Dorsolateral prefrontal cortex (tissue), 122 donors: ENCODE measurements at places on chromosomes 5 and 9. TPM values are rescaled to one million over a fixed set of nuclear protein-coding genes. Genes with fewer than 3 reads are reported as not detected.

The TMOD1 gene
- 33.5 TPM for total RNA-seq

DNA sequence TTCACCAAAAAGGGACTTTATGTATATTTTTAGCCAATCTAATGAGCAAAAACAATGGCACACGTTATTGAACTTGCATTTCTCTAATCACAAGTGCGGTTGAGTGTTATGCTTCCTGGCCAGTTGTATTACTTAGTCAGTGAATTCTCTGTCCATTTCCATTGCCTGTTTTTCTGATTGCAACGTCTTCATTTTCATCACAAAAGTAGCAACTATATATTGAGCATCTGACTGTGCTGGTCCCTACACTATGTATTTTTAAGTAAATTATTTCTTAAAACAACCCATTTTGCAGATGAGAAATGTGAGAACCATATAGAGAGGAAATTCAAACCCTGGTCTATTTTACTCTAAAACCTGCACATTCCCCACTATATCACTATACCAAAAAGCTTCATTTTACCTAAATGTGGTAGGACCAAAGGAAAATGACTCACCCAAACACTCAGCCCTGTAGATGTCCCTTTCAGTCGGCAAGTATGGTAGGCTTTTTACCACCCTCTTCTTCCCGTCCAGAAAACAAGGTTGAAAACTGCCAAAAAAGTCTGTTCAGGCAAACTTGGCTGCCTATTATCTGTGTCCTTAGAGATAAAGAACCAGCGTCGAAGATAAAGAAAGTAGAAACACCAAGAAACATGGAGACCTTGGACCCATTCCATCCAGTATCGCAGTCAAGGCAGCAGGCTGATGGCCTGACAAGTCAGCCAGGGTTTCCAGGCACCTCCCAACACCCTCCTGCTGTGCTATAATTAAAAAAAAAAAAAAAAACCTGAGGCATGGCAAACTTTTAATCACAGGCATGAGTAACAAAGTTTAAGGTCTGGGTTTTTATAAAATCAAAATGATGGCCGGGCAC, 18.8 kb upstream of the FAM13B start:
- DNase-seq = no peak

The CFAP157 gene
- total RNA-seq = 1.7 TPM

DNA sequence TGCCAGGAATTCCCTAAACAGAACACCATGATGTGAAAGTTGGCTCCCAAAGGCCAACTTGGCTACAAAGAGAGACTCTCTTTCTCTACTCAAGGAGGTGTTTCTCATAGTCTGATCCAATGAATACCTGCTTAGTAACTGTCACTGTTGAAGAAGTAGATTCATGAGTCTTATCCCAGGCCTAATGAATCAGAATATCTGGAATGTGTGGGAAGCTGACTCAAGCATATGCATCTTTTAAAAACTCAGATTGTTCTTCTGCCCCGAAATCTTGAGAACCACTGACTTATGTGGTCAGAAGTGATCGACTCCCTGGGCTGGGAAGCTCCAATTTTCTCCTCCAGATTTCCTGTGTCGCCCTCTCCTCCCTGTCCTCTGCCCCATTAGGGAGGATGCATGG, 345.6 kb downstream of the PLK2 start:
- DNase-seq = no peak

GRCh38 chr5:40570408-40571129, 109.1 kb upstream of the PTGER4 start:
- no peak for DNase-seq

GRCh38 chr9:78292716-78293497, 4.0 kb upstream of the PSAT1 start:
- no peak for DNase-seq

- DNase-seq = no peak
These were observed 8.3 kb upstream of the CFAP95 start for GRCh38 chr9:69812068-69813000.

GRCh38 chr9:126534431-126535186, 79.1 kb upstream of the LMX1B start:
- DNase-seq = no peak

DNA sequence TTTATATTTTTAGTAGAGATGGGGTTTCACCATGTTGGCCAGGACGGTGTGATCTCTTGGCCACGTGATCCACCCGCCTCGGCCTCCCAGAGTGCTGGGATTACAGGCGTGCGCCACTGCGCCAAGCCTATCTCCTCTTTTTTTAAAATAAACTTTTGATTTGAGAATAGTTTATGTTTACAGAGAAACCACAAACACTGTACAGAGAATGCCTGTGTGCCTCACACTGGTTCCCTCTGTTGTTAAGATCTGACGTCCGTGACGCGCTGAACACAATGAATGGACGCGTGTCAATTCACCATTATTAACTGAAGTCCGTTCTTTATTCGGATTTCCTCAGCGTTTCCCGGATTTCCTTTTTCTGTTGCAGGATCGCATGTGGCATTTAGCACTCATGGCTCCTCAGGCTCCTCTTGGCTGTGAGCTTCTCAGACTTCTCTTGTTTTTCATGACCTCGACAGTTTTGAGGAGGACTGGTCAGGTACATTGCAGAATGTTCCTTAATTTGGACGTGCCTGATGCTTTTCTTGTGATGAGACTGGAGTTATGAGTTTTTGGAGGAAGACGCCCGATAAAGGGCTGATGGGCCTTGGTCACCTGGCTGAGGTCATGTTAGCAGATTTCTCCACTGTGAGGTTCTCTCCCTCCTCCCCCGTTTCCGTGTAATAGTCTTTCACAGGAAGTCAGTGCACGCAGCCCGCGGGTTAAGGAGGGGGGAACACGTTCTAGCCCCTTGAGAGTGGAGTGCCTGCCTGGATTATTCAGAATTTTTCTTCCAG, 69.6 kb downstream of the ANKRD33B start:
- DNase-seq = no peak

DNA sequence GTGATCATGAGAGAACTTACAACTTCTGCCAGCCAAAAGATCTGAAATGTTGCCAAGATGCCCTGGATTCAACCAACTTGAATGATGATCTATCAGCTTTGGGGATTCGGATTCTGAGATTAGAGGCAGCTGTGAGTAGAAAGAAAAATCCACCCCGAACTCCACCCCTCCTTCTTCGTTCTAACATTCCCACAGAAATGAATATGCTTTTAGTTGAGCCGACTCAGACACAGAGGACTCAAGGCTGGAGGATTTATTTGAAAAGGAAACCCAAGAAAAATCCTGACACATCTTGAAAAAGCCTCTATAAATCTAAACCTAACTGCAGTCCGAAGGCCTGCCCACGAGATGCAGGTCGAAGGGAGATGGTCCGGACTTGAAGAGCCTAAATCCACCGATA, 275.0 kb downstream of the GAS1 start:
- DNase-seq = no peak

- no peak for DNase-seq
These were observed 57.4 kb downstream of the OR2K2 start for GRCh38 chr9:111272581-111272980.

GRCh38 chr9:73154271-73154670, 2.6 kb downstream of the ANXA1 start:
- no peak for DNase-seq

The C9orf50 gene
- total RNA-seq = 0.82 TPM

GRCh38 chr5:80399526-80400239, 8.2 kb upstream of the ZFYVE16 start:
- no peak for DNase-seq

The OBP2B gene
- total RNA-seq = not detected

The PCDHA11 gene
- total RNA-seq = 6.1 TPM

The STPG3 gene
- total RNA-seq = not detected

- no peak for DNase-seq
These were observed 23.7 kb upstream of the FAM120A start for GRCh38 chr9:93427655-93428379.

- no peak for DNase-seq
These were observed 9.1 kb downstream of the TYRP1 start for GRCh38 chr9:12702160-12702758.

DNA sequence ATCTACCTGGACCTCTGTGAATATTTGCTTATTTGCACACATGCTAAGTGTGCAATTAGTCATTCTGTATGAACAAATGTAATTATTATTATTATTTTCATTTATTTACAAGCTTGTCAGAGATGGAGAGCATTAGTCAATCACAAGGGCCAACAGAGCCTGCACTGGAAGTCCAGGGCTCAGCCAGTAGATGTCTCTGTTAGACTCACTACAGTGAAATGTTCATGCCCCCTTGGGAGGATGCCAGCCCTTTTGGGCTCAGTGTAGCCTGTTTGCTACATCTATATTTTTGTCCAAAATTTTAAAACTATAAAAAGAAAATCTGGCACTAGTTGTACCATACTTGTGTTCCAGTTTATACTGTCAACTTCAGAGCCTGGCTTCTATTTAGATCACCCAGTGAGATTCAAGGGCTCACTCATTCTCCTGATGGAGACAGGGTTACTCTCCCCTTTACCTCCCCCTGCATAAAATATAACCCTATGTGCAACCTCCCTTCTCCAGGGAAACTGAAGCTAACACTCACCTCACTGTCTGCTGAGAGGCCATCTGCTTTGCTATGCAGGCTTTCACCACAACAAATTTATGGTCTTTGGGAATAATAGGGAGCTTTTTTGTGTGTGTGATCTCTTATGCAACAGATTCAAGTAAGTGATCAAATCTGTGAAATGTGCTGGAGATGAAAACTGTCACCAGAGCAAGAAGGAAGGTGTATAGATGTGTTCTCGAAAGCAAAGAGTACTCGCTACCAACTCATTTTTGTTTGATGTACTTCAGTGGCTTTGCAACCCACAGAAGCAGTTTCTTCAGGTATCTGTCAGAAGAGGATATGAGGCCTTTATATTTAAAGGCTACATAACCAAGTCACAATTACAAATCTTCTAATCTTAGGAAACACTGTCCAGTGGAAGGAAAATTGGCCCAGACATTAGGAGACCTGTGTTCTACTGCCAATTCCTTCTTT, 99.9 kb upstream of the TLE4 start:
- DNase-seq = peak; percentile 75

- no peak for DNase-seq
These were observed 323.4 kb downstream of the NR2F1-AS1 start for GRCh38 chr5:93257616-93258015.

The GIN1 gene
- total RNA-seq = 10.5 TPM

- no peak for DNase-seq
These were observed 21.6 kb downstream of the RNF145 start for GRCh38 chr5:159187719-159188118.
